ENCODE measurements at places on chromosomes 7 and 10. TPM values are rescaled to one million over a fixed set of nuclear protein-coding genes. Genes with fewer than 3 reads are reported as not detected.

The JAZF1 gene
- total RNA-seq = 13.1 TPM

The ENKUR gene
- not detected for total RNA-seq

The MCM7 gene
- total RNA-seq = 24.1 TPM

The EPHA1 gene
- not detected for total RNA-seq
